HCEC 1CT (cell line): ENCODE measurements at places on chromosomes 16 and 17.
A peak's percentile ranks its signal among the peaks of the same experiment; 100 is the strongest.

GRCh38 chr17:45222014-45222288, 266 bp downstream of the FMNL1 start:
- no peak for DNase-seq

DNA sequence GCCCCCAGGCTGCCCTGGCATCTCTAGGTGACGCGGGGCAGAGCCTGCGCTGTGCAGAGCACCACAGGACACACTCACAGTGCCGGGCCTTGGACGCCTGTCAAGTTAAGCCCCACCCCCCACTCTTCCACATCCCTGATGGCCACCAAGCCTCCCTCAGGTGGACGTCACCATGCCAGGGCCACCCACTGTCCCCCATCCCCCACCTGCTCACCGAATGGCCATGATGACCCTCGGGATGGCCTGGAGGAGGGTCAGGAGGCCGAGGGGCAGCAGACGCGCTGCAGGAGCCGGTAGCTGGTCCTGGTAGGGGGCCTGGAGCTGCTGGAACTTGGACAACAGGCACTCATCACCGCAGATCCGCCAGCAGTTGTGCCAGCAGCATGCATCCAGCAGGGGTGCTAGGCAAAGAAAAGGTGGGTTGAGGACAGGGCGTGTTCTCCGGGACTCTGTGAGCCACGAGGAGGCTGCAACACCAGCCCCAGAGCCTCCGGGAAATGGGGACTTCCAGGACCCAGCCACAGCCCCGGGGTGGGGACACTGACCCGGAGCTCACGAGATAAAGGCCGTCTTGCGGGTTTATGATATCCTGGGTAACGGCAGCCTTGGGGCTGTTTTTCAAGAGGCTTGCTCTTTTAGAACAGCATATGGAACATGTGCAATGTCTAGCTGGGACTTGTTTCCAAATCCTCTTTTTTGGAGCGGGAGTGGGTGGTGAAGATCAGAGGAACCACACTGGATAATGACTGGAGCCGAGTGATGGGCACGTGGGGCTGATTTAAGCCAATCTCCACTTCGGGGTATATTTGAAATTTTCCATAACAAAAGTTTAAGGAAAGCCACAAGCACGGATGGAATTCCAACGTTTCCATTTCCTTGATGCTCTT, 11.4 kb downstream of the C16orf95 start:
- DNase-seq, result peak; percentile 54

DNA sequence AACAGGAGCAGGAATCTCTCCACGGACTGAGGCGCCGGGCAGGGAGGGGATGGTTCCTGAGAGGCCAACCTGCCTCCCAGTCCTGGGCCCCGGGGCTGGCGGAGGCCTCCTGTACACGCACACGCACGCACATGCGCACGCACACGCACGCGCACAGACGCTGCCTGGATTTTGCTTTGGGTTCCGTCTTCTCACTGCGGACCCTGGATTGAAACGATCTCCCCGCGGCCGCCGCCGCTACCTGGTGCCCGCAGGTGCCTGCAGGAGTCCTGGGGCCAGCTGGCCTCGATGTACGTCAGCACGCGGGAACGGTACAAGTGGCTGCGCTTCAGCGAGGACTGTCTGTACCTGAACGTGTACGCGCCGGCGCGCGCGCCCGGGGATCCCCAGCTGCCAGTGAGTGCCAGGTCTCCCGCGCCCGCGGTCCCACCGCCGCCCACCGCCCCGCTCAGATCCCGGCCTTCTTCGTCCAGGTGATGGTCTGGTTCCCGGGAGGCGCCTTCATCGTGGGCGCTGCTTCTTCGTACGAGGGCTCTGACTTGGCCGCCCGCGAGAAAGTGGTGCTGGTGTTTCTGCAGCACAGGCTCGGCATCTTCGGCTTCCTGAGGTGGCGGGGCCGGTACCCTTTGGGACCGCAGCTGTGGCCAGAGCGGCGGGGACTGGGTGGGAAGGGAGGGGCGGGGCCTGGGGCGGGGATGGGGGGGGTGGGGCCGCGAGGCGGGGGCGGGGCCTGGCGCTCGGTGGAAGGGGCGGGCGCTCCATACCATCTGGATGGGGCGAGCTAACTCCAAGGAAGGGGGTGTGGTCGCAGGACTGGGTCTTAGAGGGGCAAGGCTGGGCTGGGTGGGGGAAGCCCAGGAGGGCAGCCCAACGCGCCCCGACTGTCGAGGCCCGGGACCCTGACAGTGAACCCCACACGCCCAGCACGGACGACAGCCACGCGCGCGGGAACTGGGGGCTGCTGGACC, 12.3 kb downstream of the CES4A start:
- no peak for DNase-seq

DNA sequence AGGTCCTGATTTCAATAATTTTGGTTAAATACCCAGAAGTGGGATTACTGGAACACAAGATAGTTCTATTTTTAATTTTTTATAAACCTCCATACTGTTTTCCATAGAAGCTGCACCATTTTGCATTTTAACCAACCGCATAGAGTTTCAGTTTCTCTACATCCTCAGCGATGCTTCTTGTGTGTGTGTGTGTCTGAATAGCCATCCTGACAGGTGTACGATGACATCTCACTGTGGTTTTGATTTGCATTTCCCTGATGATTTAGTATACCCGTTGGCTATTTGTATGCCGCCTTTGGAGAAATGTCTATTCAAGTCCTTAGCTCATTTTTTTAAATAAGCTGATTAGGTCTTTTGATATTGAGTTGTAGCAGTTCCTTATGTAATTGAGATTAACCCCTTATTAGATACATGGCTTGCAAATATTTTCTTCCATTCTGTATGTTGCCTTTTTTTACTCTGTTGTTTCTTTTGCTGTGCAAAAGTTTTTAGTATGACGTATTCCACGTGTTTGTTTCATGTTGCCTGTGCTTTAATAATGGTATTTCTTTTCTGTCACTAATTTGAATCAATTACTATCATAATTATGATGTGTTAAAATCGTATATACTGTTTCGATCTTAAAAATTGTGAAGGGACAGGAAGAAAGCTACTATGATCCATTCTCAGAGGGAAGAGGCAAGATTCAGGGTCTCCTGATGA, 227.2 kb upstream of the MON1B start:
- DNase-seq, result no peak

DNA sequence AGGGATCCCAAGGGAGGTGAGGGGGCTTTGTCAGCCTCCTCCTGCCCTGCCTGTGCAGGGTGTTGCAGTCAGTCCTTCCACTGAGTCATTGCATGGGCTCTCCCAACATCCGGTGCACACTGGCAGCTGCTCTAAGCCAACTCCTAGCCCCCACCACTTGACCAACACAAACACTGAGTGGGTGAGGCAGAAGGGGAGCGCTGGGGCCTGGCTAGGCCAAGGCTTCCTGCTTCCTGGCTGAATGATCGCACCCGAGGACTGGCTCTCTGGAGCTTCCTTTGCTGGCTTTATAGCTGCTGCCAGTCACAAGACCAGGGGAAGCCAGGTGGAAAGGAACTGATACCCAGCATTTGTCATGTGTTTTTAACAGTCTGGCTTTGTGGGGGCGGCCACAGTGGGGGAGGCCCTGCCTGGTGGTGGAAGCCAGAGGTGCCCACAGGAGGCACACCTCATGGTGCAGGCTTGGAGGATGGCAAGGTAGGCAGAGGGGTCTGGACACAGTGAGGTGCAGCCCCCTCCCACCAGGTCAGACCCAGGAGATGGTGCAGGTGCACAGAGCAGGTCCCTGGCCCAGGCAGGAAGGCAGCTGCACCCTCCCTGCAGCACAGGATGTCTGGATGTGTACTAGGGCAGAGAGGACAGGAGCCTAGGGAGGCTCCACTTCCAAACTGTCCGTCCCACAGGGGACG, 6.8 kb downstream of the MPG start:
- peak; percentile 91 for DNase-seq
